ENCODE measurements at places on chromosomes 2 and 18.

DNA sequence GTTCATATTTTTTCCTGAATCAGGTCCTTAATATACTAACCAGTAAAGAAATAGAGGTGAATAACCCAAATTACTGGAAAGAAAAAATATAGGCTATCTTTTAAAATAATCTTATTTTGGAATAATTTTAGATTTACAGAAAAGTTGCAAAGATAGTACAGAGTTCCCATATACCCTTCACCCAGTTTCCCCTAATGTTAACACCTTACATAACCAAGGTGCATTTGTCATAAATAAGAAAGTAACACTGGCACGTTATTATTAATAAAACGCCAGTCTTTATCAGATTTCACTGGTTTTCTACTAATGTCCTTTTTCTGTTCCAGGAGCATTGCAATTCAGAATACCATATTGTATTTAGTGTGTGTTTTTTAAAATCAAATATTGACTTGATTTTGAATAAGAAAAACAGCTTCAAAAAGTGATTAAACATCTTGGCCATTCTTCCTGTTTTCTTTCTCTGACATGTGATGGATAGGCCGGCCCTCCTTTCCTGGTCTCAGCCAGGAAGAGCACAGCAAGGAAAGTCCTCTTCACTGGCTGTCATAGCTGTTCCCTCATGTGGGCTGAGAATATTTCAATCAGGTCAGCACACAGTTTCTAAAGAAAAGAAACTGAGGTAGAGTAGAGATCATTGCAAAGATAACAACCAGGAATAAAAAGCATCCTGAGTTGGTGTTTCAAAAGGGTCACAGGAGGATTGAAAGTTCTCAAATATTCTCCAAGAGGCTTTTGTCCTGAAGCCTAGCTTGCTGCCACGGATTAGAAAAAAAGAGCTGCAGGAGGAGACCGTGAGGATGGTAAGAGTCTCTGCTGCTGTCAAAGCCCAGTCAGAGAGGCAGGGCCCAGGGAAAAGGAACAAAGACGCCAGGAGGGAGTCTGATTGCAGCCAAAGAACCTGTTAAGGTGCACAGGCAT lies 79.3 kb upstream of the ARL5A start:
- DNase-seq = no peak

- DNase-seq = no peak
Measured at GRCh38 chr2:126634273-126634861, 21.6 kb upstream of the GYPC start.

DNA sequence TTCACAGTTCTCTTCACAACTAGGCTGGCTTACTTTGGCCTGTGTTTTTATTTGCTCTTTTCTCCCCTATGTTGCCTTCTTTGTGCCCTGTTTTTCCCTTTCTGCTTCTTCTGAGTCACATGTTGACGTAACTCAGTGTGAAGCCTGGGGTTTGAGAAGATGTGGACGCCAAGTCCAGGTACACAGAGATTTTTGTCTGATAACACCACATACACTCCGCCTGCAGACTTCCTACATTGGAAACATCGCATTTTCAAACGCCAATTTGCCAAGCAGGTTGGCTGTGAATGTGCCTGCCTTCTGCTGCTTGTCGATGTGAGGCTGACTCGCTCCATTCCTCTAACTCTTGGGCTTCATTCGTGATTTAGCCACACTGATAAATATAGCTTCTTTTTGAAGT lies 62.6 kb upstream of the FN1 start:
- no peak for DNase-seq

- no peak for DNase-seq
Measured at GRCh38 chr2:5926871-5927512, 234.8 kb downstream of the SOX11 start.

- DNase-seq = no peak
Measured at GRCh38 chr2:222490131-222490530, 65.8 kb downstream of the SGPP2 start.

DNA sequence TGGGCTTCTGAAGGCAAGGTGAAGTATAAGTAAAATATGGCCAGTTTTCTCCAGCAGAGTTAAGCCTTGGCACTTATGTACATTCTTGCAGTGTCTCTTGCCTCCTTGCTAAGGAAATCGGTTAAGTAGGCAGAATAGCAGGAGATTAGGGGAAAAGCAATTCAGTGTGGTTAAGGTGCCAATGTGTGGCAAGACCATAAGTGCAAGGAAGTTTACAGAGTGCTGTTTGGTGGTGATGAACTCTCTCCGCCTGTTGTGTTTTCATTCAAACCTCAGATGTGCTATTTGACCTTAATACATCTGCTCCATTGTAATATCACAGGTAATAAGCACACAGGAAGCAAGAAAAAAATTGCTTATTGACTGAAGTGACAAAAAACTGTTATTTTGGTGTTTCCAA lies 156.1 kb downstream of the MGAT5 start:
- no peak for DNase-seq

DNA sequence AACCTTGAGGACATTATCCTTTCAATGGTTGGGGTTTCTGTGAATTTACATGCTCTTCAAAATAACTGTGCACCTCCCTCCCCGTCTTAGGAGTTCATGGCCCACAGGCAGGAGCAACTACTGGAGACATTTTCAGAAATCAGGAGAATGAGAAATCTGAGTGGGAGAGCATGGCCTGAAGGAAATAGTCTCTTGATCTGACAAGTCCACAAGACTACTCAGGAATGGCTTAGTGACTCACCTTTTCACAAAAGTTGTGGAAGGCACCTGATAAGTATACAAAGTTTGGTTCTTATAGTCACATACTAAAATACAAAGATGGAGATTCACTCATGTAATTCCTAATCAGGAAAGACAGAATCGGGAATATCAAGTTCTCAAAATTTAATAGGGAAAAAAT lies 83.6 kb upstream of the NCKAP5 start:
- no peak for DNase-seq

GRCh38 chr2:97770445-97770844 lies 57.1 kb downstream of the ZAP70 start:
- no peak for DNase-seq

GRCh38 chr2:31762085-31762484 lies 181.3 kb upstream of the SRD5A2 start:
- no peak for DNase-seq

DNA sequence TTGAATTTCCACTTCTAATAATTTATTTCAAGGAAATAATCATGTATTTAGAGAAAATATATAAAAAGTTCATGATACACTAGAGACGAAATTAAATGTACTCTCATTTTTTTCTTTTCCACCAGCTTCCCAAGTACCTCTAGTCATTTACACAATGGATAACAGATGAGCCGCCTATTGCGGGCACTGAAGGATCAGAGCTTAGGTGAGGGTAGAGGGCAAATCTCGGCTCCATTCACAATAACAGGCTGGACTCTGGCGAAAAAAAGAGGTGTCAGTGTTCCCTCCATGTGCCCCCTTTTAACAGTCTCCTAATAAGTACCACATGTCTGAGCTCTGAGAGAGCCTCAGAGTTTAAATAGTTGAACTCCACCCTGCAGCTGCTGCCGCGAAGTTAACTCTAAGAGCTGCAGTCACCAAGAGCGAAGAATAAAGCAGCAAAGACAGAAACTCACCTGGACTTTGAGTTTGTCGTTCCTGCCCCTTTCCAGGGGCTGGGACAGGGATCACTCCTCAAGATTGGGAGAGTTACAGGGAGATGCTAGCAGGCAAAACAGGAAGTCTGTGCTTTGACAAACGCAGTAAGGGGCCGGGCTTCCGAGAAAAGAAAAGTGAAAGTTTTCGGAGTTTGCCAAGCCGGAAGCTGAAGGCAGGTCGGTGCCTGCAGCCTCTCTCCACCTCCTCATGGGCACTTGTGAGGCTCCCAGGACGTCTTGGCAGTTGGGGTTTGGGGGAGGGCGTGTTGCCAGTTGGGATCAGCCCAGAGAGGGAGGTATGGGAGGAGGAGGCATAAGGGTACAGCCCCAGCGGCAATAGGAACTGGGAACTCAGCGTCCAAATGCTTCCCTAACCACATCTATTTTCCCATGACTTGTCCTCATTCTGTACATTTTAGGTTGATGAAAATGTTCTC lies at the start of gene SP110:
Gene SP110, minus strand, starts transcription at position 566 of the 913 bp plus-strand sequence. CDS start 3,057 bp downstream, outside the sequence.
- no peak for DNase-seq

DNA sequence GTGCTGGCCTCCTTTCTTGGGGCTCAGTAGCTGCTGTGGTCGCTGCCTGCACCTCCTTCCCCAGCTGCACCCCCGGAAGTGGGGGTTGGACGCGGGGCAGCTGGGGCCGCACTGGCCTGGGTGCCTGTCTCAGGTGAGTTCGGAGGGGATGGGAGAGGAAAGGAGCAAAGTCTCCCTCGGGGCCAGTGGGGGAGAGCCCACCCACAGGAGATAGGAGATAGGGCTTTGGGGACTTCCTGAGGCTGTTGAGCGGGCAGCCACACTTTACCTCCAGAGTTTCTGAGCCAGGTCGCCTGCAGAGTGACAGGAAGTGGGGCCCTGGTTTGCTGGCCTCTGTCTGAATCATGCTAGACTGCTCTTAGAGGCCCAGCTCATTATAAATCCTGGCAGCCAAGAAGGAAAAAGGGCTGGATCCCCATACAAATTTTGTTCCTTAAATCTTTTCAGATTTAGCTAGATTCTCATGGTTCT lies 8.1 kb downstream of the MBP start:
- DNase-seq = no peak

DNA sequence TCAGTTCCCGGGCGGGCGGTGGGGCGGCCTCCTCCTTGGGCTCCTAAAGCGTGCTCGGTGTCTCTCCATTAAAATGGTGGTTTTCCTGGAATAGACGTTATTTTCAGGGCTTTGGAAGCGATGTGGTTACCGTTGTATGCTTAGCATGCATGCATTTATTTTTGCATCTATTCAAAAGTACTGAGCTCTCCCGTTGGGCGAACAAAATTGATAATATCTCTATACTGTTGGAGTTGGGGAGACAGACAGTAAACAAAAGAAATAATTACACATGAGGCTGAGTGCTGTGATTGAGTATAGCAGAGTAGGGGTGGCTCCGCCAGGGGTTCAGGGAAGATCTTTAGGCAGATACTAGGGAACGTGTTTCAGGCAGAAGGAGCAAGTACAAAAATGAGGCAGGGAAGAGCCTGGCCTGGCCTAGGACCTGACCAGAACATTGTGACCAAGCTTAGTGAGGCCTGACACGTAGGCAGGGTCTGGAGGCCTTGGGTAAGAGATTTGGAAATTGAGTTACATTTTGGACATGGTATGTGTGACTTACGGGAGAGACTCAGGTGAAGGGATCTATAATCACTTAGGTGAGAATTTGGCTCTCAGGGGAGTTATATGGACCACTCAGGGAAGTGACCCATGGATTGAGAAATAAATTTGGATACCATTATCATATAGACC lies 674 bp downstream of the NCAPH start:
- no peak for DNase-seq

DNA sequence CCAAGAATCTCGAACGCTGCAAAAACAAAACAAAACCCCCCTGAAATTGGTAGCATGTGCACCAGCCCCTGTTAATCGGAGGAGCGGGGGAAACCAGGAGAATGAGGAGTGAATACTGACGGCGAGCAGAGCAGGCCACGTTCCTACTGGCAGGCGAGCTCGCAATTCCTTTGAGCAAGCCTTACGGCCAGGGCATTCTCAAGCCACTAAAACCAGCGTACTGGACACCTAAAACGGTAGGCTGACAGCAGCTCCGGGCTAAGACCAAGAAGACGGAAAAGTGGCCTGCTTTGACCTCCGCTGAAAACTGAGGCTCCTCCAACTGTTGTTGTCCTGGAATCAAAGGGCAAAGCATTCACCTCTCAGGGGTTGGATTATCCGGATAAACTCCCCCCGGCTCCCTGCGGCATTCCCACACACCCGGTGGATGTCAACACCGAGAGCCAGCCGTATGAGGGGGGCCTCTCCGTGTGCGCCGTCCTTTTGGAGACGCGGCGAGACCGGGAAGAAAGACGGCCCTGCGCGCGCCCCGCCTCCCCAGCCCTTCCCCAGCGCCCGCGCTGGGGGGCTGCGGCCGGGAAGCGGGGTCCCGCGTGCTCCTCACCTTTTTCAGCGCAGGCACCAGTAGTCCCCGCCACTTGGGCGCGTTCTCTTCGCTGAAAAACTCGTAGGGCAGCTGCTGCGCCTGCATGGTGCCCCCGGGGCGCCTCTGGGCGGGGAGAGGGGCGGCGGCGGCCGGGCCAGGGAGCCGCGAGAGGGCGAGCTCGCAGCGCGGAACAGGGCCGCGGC lies 925 bp downstream of the SOS1 start:
- DNase-seq = peak; percentile 16

- DNase-seq = no peak
Measured at GRCh38 chr2:218476676-218477075, 57.8 kb downstream of the VIL1 start.

DNA sequence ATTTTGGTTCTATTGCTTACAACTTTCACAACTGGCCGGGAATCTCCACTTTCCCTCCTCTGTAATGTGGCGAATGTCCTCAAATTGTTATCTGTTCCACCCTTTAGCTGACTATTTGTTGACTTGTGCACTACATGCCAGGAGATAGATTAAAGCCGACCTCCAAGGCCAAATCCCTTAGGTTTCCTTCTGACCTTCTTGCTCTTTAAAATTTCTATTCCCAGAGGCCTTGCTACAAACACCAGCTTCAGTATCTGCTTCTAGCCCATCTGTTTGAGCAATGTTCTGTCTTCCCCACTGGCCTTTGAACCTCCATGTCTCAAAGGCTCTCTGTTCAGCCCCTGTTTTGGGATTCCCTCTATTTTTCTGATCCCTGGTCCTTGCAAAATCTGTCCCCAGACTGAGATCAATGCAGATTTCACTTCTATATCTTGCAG lies 426.2 kb downstream of the LRATD1 start:
- DNase-seq = no peak

All from NCI-H2171 (cell line).